ENCODE measurements at places on chromosomes 1 and 21. TPM values are rescaled to one million over a fixed set of nuclear protein-coding genes. Genes with fewer than 3 reads are reported as not detected.

The USP25 gene
- total RNA-seq = 13.4 TPM

The CEP170 gene
- 24.8 TPM for total RNA-seq

The AK5 gene
- total RNA-seq = 6.4 TPM

The SEMA6C gene
- total RNA-seq = 1.9 TPM

The TBX19 gene
- total RNA-seq = 0.54 TPM

The NBL1 gene
- 58.1 TPM for total RNA-seq

The ORC1 gene
- 23.6 TPM for total RNA-seq
